ENCODE measurements at places on chromosomes 2 and 18.

DNA sequence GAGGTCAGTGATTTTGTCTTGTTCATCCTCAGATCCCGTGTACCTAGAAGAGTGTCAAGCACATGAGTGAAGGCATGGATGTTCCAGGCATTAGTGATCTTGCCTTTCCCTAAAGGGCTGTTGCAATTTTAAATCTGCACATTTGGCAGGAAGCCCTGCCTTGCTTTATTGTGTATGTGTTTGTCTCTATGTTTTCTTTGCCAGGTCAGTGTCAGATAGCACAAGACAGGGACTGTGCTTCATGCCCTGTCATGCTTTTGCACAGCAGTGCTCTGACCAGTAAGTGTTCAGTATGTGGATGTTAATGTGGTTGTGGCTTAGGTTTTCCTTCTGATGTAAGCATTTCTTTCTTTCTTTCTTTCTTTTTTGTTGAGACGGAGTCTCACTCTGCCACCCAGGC is 131.5 kb downstream of the RGPD3 start:
- no peak for DNase-seq

- no peak for DNase-seq
Observed at GRCh38 chr2:696463-696862, 19.3 kb upstream of the TMEM18 start.

GRCh38 chr2:226797289-226797988 is 2.2 kb downstream of the IRS1 start:
- DNase-seq: no peak

DNA sequence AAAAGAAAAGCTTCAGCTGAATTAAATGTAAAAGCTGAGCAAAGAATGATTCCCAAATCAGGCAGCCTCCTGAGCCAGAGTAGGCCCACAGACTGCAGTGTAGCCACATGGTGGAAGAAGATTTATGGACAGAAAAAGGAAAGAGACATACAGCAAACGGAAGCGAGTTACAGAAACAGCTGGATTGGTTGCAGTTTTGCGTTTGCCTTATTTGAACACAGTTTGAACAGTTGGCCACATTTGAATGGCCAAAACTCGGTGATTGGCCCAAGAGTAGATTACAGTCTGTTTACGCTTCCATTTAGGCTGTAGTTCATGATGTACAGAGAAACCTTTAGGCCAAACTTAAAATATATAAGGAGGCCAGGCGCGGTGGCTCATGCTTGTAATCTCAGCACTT is 35.1 kb downstream of the SH2D6 start:
- no peak for DNase-seq

GRCh38 chr18:13849791-13850190 is 25.8 kb downstream of the MC5R start:
- DNase-seq: no peak

GRCh38 chr2:46134531-46135227 is 162.5 kb upstream of the EPAS1 start:
- DNase-seq: peak; percentile 70

GRCh38 chr18:8602040-8602439 is 7.2 kb upstream of the RAB12 start:
- DNase-seq: no peak

DNA sequence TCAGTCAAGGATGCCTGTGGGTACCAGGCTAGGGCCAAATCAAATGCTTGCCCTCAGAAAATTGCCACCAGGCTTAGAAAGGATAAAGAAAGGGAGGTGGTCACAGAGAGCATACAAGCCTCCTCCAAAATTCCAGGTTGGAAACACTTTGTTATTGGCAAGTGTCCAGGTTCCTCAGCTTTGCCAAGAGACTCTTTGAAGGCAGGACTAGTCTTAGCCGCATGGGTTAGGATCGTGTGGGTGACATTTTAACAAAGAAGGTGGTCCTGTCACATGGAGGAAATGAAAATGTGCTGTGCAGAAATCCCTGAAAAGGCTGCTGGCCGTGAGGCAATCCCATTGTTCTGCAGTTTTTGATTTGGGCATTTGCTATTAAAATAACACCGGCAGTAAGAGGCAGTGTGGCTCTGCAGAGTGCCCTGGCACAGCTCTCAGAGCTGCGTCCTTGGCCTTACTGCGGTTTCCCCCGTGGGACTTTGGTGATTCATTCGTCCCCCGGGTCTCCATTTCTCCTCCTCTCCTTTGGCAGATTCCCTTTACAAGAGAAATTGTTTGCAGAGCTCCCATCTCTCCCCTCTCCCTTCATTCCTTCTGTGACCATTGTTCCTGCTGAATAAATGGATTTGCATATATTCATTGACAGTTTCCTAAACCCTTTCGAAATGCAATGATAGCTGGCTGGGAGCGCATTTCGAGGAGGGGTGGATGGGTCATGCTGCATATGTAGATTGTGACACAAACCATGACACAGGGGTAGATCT is 187.3 kb downstream of the VAPA start:
- DNase-seq: peak; percentile 87

GRCh38 chr18:35134190-35134730 is 93.0 kb downstream of the MAPRE2 start:
- no peak for DNase-seq

- no peak for DNase-seq
Observed at GRCh38 chr2:56191617-56192016, 7.8 kb downstream of the CCDC85A start.

DNA sequence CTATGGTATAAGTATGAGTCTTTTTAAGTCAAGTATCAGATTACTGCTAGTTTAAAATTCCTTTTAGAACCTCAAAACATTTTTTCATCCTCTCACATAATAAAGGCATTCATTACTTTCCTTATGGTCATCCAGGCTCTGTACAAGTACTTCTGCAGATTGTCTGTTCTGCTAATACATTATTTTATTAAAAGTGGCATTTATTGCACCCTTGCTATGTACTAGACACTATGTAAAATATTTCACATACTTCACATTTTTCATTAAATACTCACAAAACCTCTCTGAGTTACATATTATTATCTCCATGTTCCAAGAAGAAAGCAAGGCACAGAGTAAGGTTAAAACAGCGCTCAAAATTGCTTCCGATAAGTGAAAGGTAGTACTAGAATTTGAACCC is 84.1 kb downstream of the RAPH1 start:
- DNase-seq: no peak

GRCh38 chr18:62525608-62526007 is 2.8 kb downstream of the ZCCHC2 start:
- DNase-seq: no peak

- DNase-seq: no peak
Observed at GRCh38 chr2:175330195-175330594, 148.7 kb upstream of the ATP5MC3 start.

- no peak for DNase-seq
Observed at GRCh38 chr2:219302412-219302968, 6.7 kb downstream of the PTPRN start.

- DNase-seq: no peak
Observed at GRCh38 chr2:13916066-13916465, 716.5 kb upstream of the LRATD1 start.

- DNase-seq: no peak
Observed at GRCh38 chr2:71595569-71595968, 142.2 kb downstream of the DYSF start.
